Astrocyte (in vitro differentiated cells and primary cell): ENCODE measurements at places on chromosomes 6 and 20. TPM values are rescaled to one million over a fixed set of nuclear protein-coding genes. Genes with fewer than 3 reads are reported as not detected.

The SMIM8 gene
- total RNA-seq: 6.9 and 7.6 TPM in 2 replicates

- H3K27ac ChIP-seq: peak overlapping the region; percentile 91
- H3K36me3 ChIP-seq: no peaks in the 10 kb centered on the region
- peak overlapping the region; percentile 81 for H3K4me3 ChIP-seq
- peaks cover 16% of the 10 kb centered on the region for H3K4me1 ChIP-seq
- peak; percentile 15 for DNase-seq
Measured at GRCh38 chr6:145815309-145816274, 997 bp upstream of the FBXO30 start.

GRCh38 chr20:25668446-25668845 lies 28.2 kb downstream of the ZNF337 start:
- no peak overlapping the region for H3K4me3 ChIP-seq
- H3K4me1 ChIP-seq: no peaks in the 10 kb centered on the region
- DNase-seq: no peak
- no peak overlapping the region for H3K27ac ChIP-seq

The SPTLC3 gene
- 5.6 and 5.7 TPM in 2 replicates for total RNA-seq

The SFTA2 gene
- not detected in 2 replicates for total RNA-seq

- H3K36me3 ChIP-seq: no peaks in the 10 kb centered on the region
- H3K4me1 ChIP-seq: peaks cover 14% of the 10 kb centered on the region
- peak; percentile 87 for DNase-seq
- H3K27ac ChIP-seq: peak overlapping the region; percentile 69
Measured at GRCh38 chr6:140857739-140858380, 1274.9 kb upstream of the GJE1 start.

The KCNK5 gene
- 0.14 and 0.17 TPM in 2 replicates for total RNA-seq

The SLC22A2 gene
- total RNA-seq: not detected in 2 replicates

DNA sequence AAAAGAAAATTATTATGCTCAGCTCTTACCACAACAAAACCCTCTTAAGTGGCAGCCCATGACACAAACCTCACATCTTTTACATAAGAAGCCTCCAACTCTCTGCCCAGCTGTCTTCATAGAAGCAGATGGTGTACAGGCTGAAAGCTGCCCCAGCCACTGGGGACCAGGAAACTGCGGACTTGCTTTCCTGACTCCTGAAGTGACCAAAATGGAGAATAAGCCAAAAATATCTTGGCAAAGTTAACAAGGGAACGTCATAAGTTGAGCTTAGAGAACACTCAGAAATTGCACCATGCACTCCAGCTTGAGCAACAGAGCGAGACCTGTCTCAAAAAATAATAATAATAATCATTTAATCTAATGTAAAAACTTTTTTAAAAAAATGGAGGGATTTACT lies 160.3 kb upstream of the CDYL start:
- H3K27ac ChIP-seq: no peak overlapping the region
- no peak overlapping the region for H3K4me3 ChIP-seq
- no peak for DNase-seq
- H3K4me1 ChIP-seq: no peaks in the 10 kb centered on the region
- H3K27me3 ChIP-seq: peaks cover 5% of the 10 kb centered on the region

DNA sequence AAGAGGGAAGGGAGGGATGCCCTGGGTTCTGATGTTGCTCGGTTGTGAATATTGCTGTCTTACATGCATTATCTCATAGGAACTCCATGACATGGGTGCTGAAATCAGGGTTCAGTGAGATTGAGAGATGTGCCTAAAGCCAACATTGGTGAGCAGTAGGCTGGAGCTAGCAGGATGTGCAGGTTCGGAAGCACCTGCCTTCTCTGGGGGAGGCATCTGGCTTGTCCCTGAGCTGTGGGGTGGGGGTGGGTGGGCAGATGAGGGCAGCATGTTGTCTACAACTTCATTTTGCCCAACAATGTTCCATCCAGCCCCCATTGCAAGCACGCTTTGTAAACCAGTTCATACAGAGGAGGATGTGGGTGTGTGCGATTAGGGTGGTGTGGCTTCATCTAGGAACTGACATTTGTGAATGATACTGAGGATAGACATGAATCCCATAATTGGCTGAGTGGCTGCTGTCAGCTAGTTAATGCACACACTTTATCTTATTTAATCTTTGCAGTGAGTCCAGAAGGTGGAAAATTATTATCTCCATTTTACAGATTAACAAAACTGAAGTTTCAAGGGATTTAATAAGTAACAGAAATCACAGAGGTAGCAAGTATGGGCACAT lies 119.4 kb downstream of the SYNDIG1 start:
- H3K4me3 ChIP-seq: no peak overlapping the region
- H3K27ac ChIP-seq: no peak overlapping the region
- H3K27me3 ChIP-seq: no peaks in the 10 kb centered on the region
- peaks cover 9% of the 10 kb centered on the region for H3K4me1 ChIP-seq

The SIGLEC1 gene
- total RNA-seq: not detected in 2 replicates

- no peaks in the 10 kb centered on the region for H3K36me3 ChIP-seq
- H3K27ac ChIP-seq: no peak overlapping the region
- peaks cover 2% of the 10 kb centered on the region for H3K27me3 ChIP-seq
Measured at GRCh38 chr20:60144404-60144803, 186.2 kb downstream of the CDH26 start.

DNA sequence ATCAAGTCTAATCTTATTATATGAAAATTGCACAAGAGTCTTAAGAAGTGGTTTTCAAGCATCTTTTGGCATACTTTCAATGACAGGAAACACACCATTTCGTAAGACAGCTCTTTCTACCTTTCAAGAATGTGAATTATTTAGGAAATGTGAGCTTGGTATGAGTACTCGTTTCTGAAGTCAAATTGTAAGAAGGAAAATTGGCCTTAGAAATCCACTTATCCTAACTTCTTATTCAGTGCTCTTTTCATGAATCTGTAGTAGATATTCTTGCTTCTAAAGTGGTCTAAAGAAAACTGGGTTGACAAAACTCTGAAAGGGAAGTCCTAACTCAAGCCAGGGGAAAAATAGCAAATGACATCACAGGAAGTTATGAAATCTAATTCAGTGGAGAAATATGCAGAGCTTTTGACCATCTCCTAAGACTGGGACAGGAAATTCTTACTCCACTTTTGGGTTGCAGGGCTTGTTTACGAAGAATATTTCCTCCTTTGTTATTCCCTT lies 38.5 kb upstream of the OGFRL1 start:
- H3K27ac ChIP-seq: peak overlapping the region; percentile 18
- no peaks in the 10 kb centered on the region for H3K27me3 ChIP-seq
- H3K4me3 ChIP-seq: no peak overlapping the region
- peaks cover 25% of the 10 kb centered on the region for H3K4me1 ChIP-seq

The CHRNA4 gene
- 0.82 and 1.8 TPM in 2 replicates for total RNA-seq

GRCh38 chr20:35721621-35722020 lies 20.4 kb downstream of the RBM39 start:
- no peak overlapping the region for H3K27ac ChIP-seq
- H3K36me3 ChIP-seq: peaks cover 87% of the 10 kb centered on the region
- peaks cover 4% of the 10 kb centered on the region for H3K4me1 ChIP-seq
- no peaks in the 10 kb centered on the region for H3K27me3 ChIP-seq
- no peak overlapping the region for H3K4me3 ChIP-seq

The FAM229B gene
- total RNA-seq: 31.8 and 34.8 TPM in 2 replicates

The SIRPB2 gene
- not detected in 2 replicates for total RNA-seq

- H3K27ac ChIP-seq: no peak overlapping the region
- H3K4me3 ChIP-seq: no peak overlapping the region
Measured at GRCh38 chr20:3304456-3304855, 65.5 kb upstream of the SLC4A11 start.
